ENCODE measurements at places on chromosomes 3 and 15. TPM values are rescaled to one million over a fixed set of nuclear protein-coding genes. Genes with fewer than 3 reads are reported as not detected.

The KNG1 gene
- polyA plus RNA-seq = not detected

DNA sequence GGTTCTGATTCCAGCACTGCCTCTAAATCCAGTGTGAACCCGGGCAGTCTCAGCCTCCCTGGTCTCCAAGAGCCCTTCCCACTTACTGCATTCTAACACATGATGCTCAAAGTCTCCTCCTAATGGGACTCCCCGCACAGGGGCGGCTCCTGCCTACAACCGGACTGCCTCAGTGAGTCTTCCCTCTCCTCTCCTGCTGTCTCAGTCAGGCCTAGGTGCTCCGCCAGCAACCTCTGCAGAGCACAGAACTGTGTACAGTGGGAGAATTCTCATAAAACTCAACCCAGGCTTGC lies 28.9 kb downstream of the TBC1D2B start:
- H3K36me3 ChIP-seq = no peaks in the 10 kb centered on the region
- no peak for DNase-seq
- H3K27me3 ChIP-seq = no peaks in the 10 kb centered on the region
- H3K4me1 ChIP-seq = peaks cover 99% of the 10 kb centered on the region
- no peak overlapping the region for H3K4me3 ChIP-seq

DNA sequence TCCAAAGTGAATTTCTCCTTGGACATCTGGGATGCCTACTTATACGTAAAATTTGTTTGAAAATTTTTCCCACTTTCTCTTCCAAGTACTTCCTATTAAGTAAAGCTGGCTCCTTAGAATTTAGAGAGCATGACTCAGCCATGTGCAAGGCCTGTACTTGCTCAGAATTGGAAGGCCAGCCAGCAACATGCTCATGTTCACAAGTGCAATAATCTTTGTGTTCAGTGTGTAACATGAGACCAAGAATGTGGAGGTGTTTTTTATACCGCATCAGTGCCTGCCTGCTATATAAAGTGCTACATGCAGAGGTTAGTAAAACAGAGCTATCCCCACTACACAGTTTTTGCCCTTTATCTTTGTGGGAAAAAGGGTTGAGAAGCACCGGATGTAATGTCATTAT lies 151.9 kb upstream of the FEZF2 start:
- no peaks in the 10 kb centered on the region for H3K4me1 ChIP-seq
- H3K4me3 ChIP-seq = no peak overlapping the region
- H3K36me3 ChIP-seq = no peaks in the 10 kb centered on the region
- no peak overlapping the region for H3K27ac ChIP-seq
- no peaks in the 10 kb centered on the region for H3K27me3 ChIP-seq

DNA sequence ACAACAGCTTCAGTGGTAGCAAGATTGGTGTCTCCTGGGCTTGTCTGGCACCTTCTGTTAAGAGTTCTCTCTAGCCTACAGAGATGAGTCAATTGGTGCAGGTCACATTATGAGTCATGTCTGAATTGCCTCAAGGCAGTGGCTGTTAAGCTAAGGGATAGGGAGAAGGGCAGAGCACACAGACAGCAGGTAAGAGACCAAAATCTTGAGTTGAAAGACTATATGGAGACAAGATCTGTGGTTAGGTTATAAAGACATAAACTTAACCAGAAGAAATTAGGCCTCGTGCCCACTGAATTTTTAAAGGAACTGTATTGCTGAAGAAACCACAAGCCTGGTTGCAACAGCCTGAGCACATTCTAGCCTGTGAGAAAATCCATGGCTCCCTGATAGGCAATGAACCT lies 19.2 kb upstream of the KPNA1 start:
- peaks cover 60% of the 10 kb centered on the region for H3K36me3 ChIP-seq
- H3K4me1 ChIP-seq = no peaks in the 10 kb centered on the region
- DNase-seq = no peak
- H3K27ac ChIP-seq = no peak overlapping the region
- no peak overlapping the region for H3K4me3 ChIP-seq
- H3K27me3 ChIP-seq = no peaks in the 10 kb centered on the region

DNA sequence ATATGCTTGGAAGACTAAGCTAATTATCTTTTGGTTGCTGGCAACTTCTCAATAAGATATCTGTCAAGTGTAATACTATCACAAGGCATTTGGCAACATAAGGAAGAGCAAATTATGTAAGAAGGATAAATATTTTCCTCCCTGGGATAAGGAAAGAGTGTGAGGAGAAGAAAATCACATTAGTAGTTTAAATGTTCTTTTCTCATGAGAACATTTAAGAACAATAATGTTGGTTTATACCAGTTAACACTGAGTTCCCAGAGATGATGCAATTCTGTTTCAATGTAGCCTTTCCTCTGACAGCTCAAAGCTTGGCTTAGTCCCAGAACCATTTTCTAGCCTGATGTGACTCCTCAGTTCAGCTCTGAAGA lies 66.1 kb upstream of the NPHP3 start:
- no peak overlapping the region for H3K4me3 ChIP-seq
- no peaks in the 10 kb centered on the region for H3K27me3 ChIP-seq
- DNase-seq = no peak
- no peak overlapping the region for H3K27ac ChIP-seq
- no peaks in the 10 kb centered on the region for H3K36me3 ChIP-seq

Data from CD8-positive, alpha-beta memory T cell (primary cell).